ENCODE measurements at places on chromosomes 3 and 15. TPM values are rescaled to one million over a fixed set of nuclear protein-coding genes. Genes with fewer than 3 reads are reported as not detected.

The GOLGA8T gene
- not detected for total RNA-seq

The GOLGA6L26 gene
- not detected for total RNA-seq

The RBP2 gene
- total RNA-seq: not detected

The FNDC3B gene
- total RNA-seq: 18.2 TPM

The BOC gene
- not detected for total RNA-seq

The SLC30A4 gene
- total RNA-seq: 3.8 TPM

The MCTP2 gene
- 18.3 TPM for total RNA-seq

The IQCF5 gene
- not detected for total RNA-seq

The OCA2 gene
- total RNA-seq: not detected

The PIF1 gene
- 0.58 TPM for total RNA-seq

The GOLGA6B gene
- not detected for total RNA-seq

The SEMA3F gene
- not detected for total RNA-seq

The WNT7A gene
- total RNA-seq: 19.3 TPM

The C3orf22 gene
- not detected for total RNA-seq

The DLL4 gene
- not detected for total RNA-seq

The CEP19 gene
- total RNA-seq: 8.2 TPM

The IL5RA gene
- total RNA-seq: 0.33 TPM

All from CD4-positive, alpha-beta memory T cell (primary cell).